ENCODE measurements at places on chromosomes 3 and 15. TPM values are rescaled to one million over a fixed set of nuclear protein-coding genes. Genes with fewer than 3 reads are reported as not detected.

DNA sequence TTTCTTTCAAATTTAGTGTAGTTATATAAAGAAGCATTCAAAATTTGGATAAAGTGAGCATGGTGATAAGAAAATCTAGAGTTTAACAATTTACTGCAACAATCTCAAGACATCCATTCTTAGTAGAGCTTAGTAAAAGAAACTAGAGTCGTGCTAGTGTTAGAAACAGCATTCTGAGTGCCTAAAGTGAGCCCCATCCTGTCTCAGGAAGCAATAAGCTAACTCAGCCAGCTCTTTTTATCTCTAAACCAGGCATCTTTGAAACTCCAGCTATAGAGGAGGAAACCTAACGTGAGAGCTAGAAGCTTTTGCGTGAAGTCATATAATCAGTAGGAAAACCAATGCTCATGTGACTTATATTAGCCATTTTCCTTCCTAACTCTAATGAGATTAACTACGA is 1187.1 kb upstream of the EPHA6 start:
- H3K27me3 ChIP-seq, result no peaks in the 10 kb centered on the region
- no peak overlapping the region for H3K4me3 ChIP-seq
- no peak overlapping the region for H3K27ac ChIP-seq
- no peaks in the 10 kb centered on the region for H3K36me3 ChIP-seq

Gene TLR9
- total RNA-seq, result not detected

DNA sequence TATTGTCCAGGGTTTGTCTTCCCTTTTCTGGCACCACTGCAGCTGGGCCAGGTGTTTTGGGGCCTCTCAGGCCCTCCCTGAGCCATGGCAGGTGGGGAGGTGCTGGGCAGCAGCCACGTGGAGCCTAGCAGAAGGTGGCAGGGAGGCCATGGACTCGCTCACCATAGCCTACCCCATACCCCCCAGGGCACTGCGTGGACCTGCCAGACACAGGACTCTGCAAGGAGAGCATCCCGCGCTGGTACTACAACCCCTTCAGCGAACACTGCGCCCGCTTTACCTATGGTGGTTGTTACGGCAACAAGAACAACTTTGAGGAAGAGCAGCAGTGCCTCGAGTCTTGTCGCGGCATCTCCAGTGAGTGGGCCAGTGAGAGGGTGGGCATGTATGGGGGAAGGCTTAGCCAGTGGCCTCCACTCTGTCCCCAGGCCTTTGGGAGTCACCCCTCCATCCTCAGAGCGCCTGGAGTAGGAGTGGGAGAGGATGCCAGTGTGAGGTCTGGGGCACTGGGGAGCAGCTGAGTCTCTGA is 11.9 kb downstream of the SPINT1 start:
- no peaks in the 10 kb centered on the region for H3K36me3 ChIP-seq
- peaks cover 22% of the 10 kb centered on the region for H3K4me1 ChIP-seq
- no peak for DNase-seq
- H3K27ac ChIP-seq, result no peak overlapping the region

Gene GHSR
- not detected for total RNA-seq

DNA sequence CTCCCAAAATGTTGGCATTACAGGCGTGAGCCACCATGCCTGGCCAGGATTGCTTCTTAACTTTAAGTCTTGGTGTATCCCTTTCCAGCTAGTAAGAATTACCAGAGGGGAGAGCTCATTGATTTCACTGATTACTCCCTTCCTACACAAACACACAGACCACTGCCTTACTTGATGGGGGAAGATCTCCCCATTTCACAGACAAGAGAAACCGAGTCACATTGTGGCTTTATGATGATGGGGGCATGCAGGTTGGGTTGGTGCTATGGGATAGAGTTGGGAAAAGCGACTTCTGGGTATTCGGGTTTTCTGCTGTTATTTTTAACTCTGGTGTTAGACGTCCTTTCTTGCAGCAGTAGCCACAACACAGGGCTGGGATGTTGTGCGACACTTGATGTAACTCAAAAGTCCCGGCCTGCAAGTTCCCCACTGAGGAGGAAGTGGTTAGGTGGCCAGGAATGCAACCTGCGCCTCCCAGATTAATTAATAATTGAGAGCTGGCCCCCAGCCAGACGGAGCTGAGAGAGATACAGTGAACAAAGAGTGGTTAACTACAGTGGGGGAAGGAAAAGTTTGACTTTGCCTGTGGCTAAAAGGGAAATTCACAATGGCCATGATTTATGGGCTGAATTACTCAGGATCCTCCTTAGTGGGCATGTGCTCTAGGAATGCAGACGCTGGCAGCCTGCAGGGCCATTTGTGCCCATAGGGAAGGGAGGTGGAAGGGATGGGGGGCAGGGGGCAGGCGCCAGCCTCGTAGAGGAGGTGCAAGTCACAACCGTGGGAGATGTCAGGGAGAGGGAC is 63.6 kb downstream of the SMAD6 start:
- DNase-seq, result peak; percentile 89
- no peaks in the 10 kb centered on the region for H3K36me3 ChIP-seq
- peak overlapping the region; percentile 98 for H3K27ac ChIP-seq
- no peak overlapping the region for H3K4me3 ChIP-seq
- H3K27me3 ChIP-seq, result no peaks in the 10 kb centered on the region
- H3K4me1 ChIP-seq, result peaks cover 92% of the 10 kb centered on the region

- peak; percentile 57 for DNase-seq
- no peaks in the 10 kb centered on the region for H3K36me3 ChIP-seq
- no peaks in the 10 kb centered on the region for H3K27me3 ChIP-seq
- peak overlapping the region; percentile 84 for H3K27ac ChIP-seq
- H3K4me1 ChIP-seq, result no peaks in the 10 kb centered on the region
These were observed 639 bp downstream of the NIPA1 start for GRCh38 chr15:22786868-22787698.

Gene BNIP2
- 102 TPM for total RNA-seq

GRCh38 chr3:62051506-62051905 is 321.8 kb downstream of the FEZF2 start:
- H3K4me1 ChIP-seq, result no peaks in the 10 kb centered on the region
- H3K27me3 ChIP-seq, result no peaks in the 10 kb centered on the region
- DNase-seq, result peak; percentile 27
- no peaks in the 10 kb centered on the region for H3K36me3 ChIP-seq

Gene CTXN2
- total RNA-seq, result not detected

GRCh38 chr15:88072598-88073390 is 183.7 kb downstream of the NTRK3 start:
- no peak for DNase-seq
- peak overlapping the region; percentile 65 for H3K27ac ChIP-seq
- no peaks in the 10 kb centered on the region for H3K36me3 ChIP-seq
- H3K4me3 ChIP-seq, result no peak overlapping the region
- no peaks in the 10 kb centered on the region for H3K27me3 ChIP-seq

GRCh38 chr3:139638518-139638917 is 39.3 kb downstream of the NMNAT3 start:
- H3K27me3 ChIP-seq, result no peaks in the 10 kb centered on the region
- H3K27ac ChIP-seq, result no peak overlapping the region
- H3K36me3 ChIP-seq, result no peaks in the 10 kb centered on the region

GRCh38 chr3:160474416-160474838 is 24.8 kb upstream of the TRIM59 start:
- no peak overlapping the region for H3K4me3 ChIP-seq
- DNase-seq, result no peak
- H3K27me3 ChIP-seq, result no peaks in the 10 kb centered on the region

Gene GOLGA6A
- total RNA-seq, result not detected

DNA sequence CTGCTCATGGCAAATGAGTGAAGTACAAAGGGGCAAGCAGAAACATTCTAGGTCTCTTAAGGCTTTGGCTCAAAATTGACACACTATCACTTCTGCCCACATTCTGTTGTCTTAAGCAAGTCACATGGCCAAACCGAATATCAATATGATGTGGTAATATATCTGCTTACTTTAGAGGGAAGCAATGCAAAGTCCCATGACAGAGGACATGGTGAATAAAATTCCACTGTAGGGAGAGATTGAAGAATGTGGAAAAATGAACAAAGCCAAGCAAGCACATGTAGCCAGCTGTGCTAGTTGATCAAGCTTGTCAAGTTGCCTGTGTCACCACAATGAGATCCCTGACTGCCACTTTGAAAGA is 11.2 kb upstream of the TBC1D5 start:
- H3K27ac ChIP-seq, result no peak overlapping the region
- H3K4me1 ChIP-seq, result no peaks in the 10 kb centered on the region
- no peak for DNase-seq

- no peaks in the 10 kb centered on the region for H3K27me3 ChIP-seq
- H3K4me1 ChIP-seq, result no peaks in the 10 kb centered on the region
- no peaks in the 10 kb centered on the region for H3K36me3 ChIP-seq
- H3K4me3 ChIP-seq, result no peak overlapping the region
- H3K27ac ChIP-seq, result no peak overlapping the region
These were observed 369.0 kb upstream of the CDIN1 start for GRCh38 chr15:36210426-36210825.

DNA sequence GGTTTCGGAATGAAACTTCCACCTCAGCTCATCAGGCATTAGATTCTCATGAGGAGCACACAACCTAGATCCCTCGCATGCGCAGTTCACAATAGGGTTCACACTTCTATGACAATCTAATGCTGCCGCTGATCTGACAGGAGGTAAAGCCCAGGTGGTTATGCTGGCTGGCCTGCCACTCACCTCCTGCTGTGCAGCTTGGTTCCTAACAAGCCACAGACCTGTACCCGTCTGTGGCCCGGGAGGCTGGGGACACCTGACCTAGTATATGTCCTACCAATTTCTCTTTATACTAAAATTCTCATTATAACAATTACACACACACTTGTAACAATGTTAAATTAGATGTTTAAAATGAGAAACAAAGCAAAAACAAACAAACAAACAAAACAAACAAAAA is 172.2 kb downstream of the SLC9A9 start:
- peaks cover under 1% of the 10 kb centered on the region for H3K27me3 ChIP-seq
- H3K4me1 ChIP-seq, result no peaks in the 10 kb centered on the region
- H3K36me3 ChIP-seq, result no peaks in the 10 kb centered on the region
- H3K27ac ChIP-seq, result no peak overlapping the region
- no peak for DNase-seq

Gene PLA2G4E
- total RNA-seq, result 0.07 TPM

Gene KBTBD13
- total RNA-seq, result not detected

DNA sequence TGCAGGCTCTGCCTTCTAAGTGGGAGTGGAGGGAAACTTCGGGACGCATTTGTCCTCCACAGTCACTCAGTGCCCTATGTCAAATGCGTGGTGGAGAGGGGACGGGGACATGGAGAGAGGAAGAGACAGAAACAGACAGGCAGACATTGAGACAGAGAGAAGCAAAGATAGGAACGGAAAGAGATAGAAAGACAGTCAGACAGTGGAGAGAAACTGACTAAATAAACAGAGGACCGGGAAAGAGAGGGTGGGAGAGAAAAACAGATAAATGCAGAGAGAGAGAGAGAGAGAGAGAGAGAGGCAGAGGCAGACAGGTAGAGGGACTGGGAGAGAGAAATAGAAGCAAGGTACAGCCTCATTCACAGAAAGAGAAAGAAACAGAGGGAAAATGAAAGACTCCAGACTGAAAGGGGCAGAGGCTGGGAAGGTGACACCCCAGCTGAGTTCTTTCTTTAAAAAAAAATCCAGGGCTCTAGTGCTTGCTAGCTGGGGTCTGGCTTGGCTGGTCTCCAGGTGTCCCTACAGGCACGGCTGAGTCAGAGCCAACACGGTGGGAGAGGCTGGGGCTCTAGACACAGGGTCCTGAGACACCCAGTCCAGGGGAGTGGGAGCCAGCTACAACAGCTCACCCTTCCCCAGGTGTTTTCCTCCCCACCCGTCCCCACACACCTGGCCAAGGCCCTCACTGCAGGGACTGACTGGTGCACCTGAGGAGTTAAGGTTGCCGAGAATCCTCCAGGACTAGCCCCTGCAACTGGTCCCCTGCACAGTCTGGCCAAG is 506.1 kb upstream of the PROK2 start:
- peaks cover 12% of the 10 kb centered on the region for H3K4me1 ChIP-seq
- H3K27me3 ChIP-seq, result no peaks in the 10 kb centered on the region
- H3K4me3 ChIP-seq, result no peak overlapping the region
- no peaks in the 10 kb centered on the region for H3K36me3 ChIP-seq

- DNase-seq, result no peak
- H3K27ac ChIP-seq, result no peak overlapping the region
- H3K36me3 ChIP-seq, result no peaks in the 10 kb centered on the region
- H3K4me1 ChIP-seq, result no peaks in the 10 kb centered on the region
- H3K4me3 ChIP-seq, result no peak overlapping the region
These were observed 35.7 kb downstream of the CCDC80 start for GRCh38 chr3:112605285-112605684.

DNA sequence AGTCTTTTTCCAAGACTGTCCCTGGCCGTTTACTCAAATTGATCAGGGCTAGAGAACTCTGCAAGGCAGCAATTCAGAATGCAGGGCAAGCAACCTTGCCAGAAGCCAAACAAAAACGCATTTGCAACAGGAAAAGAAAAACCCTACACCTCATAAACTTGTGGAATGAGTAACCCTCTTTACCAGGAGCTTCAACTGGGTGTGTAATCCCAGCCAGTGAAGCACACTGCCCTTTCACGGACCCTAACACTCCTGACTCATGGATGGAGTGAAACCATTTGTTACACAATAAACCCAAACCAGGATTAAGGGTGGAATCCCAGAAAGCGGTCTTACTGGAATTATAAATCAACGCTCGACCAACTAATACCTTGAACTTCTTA is 14.8 kb upstream of the LDHAL6B start:
- H3K4me3 ChIP-seq, result no peak overlapping the region
- H3K27me3 ChIP-seq, result no peaks in the 10 kb centered on the region
- H3K27ac ChIP-seq, result peak overlapping the region; percentile 67
- DNase-seq, result peak; percentile 65
- no peaks in the 10 kb centered on the region for H3K4me1 ChIP-seq

GRCh38 chr15:90286678-90287077 is 21.2 kb downstream of the NGRN start:
- peak; percentile 40 for DNase-seq
- no peaks in the 10 kb centered on the region for H3K36me3 ChIP-seq
- H3K4me3 ChIP-seq, result no peak overlapping the region

DNA sequence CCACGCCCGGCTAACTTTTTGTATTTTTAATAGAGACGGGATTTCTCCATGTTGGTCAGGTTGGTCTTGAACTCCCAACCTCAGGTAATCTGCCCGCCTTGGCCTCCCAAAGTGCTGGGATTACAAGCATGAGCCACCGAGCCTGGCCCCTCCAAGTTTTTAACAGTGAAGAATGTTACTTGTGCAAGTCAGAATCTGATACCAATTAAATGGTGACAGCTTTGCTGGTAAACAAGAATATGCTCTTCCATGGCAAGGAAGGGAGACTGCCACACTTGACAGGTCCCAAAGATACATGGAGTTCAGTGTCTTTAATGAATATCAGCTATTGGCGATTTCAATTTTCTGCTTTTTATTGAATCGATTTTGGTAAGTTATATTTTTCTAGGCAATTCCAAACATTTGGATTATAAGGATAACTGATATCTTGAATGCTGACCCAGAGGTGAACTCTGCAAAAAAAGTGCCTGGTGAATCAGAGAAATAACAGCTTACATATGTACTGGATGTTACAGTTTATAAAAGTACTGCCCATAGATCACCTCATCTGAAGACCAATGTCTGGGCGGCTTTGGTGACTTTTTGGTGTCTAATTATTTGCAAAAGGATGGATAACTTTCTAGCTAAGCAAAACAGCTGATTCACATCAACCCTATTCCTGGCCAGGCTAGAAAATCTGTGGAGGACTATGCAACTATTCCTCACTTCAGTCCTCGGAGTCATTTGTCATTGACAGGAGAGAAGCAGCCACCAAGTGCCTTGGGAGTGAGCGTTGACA is 1.2 kb downstream of the PARP16 start:
- peak overlapping the region; percentile 40 for H3K4me3 ChIP-seq
- peak overlapping the region; percentile 89 for H3K27ac ChIP-seq
- no peaks in the 10 kb centered on the region for H3K36me3 ChIP-seq
- peaks cover 16% of the 10 kb centered on the region for H3K4me1 ChIP-seq
- no peak for DNase-seq

Gene TBL1XR1
- 122 TPM for total RNA-seq

Measured in hepatocyte (in vitro differentiated cells).